NCI-H69 (cell line): ENCODE measurements at places on chromosomes 2 and 18.

- no peak for DNase-seq
These were observed 57.5 kb downstream of the TANK start for GRCh38 chr2:161217597-161218185.

DNA sequence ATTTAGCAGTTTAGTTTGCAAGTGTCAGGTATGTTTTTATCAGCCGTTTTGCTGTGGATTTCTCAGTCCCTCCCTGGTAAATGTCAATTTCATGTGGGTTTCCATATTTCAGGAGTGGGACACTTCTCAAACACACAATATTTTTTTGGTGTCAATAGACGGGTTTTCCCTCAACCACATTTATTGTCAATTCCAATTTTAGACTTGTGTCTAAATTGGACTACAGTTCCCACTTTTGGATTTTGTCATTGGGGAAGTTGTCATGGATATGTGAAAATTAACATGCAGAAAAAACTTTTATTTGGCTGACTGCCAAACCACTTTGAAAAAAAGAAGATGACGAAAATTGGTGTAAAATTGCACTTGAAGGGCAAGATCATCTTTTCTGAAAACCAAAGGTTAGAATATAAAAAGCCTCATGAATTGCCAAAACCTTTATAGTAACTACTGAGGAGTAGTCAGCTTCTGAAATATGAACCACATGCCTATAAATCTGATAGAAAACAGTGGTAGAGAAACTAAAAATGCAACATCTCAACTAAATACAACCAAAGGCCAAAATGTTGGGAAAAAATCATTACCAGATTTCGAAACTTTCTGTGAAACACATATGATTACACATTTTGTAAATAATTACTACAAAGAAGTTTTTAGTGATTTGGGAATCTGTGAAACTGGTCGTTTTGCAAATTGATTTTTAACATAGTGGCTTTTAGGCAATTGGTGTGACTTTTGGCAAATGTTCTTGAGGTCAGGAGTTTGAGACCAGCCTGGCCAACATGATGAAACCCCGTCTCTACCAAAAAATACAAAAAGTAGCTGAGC lies 106.4 kb downstream of the BCL2L11 start:
- DNase-seq = no peak

DNA sequence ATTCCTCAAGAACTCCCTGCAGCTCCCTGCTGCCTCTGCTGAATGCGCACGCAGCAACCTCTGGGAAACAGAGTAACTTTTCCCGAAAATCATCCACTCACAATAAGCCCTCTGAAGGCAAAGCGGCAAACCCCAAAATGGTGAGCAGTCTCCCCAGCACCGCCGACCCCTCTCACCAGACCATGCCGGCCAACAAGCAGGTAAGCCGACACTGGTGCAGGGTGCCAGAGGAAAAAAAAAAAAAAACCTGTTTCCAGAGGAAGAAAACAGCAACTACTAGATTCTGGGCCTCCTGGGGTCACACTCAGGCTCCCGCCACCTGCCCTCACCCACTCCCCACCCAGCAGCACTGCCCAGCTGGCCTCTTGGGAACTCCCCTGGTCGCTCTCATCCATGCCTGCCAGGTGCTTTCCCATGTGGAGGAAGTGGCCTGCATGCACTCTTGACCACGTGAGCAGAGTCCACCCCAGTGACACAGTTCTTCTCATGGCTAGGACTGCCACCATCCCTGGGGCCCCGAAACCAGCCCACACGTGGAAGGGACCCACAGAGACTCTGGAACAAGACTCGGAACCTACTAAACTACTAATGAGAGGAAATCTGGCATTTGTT lies 36.9 kb downstream of the KCTD18 start:
- DNase-seq = no peak

- DNase-seq = no peak
These were observed 12.5 kb downstream of the NPC1 start for GRCh38 chr18:23573626-23574431.

DNA sequence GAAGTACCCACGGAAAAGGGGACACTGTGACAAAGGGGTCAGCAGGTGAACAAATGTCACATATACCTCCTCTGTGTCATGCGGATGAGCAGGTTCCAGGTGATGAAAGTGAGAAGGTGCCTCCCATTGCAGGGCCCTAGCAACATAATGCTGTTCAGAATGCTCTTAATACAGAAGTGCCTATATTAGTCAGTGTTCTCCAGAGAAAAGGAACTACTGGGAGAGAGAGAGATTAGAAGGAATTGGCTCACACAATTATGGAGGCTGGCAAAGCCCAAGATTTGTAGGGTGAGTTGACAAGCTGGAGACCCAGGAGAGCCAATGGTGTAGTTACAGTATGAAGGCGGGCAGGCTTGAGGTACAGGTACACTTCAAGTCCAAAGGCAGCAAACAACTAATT lies 98.1 kb upstream of the CDC42EP3 start:
- no peak for DNase-seq

- no peak for DNase-seq
These were observed 47.3 kb downstream of the WDFY1 start for GRCh38 chr2:223897669-223898330.

DNA sequence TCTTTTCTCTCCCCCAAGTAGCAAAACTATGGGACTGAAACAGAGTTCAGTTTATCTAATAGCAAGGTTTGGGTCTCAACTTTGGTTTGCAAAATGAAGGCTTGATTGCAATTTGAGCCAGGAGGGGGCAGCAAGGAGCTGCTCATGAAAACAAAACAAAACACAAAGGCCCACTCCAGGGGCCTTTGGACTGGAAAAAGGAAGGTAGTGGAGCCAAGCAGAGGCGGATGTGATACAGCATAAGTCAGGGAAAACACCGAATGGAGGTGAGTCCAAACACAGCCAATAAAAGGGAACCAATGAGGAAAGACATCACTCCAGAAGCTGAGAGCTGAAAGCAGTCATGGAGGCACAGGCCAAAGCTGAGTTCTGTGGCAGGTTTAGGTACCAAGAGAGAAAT lies 799.7 kb upstream of the ACVR2A start:
- DNase-seq = peak; percentile 57

DNA sequence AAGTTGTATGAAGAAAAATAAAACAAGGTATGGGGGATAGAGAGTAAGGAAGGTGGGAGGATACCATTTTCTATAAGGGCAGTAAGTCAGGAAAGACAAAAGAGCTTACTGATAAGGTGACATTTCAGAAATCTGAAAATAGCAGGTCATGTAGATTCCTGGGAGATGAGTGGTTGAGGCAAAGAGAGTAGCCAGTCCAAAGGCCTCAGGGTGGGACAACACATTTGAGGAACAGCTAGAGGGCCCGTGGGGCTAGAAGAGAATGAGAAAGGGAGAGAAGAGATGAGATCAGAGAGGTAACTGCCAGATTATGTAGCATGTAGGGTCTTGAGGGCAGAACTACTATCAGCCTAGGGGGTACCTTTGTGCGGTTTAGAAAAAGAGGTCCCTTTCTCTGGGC lies 2.9 kb downstream of the CLHC1 start:
- DNase-seq = no peak

DNA sequence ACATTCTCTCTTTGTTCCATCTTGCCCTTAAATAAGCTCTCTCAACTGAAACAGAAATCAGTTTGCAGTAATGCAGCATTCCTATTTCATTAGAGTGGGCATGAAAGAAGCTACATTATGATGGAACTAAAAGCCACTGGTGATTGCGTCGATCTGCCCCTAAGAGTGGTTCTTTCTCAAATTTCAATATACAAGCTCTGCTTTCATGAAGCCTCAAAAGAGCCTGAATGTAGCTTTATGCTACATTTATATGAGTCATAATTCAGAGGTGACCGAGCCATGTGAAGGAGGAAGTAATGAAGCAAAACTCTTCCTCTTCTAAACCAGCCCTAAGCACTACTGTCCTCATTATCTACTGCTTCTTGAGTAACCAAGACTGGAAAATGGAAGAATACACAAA lies 64.8 kb upstream of the CYTIP start:
- peak; percentile 4 for DNase-seq

DNA sequence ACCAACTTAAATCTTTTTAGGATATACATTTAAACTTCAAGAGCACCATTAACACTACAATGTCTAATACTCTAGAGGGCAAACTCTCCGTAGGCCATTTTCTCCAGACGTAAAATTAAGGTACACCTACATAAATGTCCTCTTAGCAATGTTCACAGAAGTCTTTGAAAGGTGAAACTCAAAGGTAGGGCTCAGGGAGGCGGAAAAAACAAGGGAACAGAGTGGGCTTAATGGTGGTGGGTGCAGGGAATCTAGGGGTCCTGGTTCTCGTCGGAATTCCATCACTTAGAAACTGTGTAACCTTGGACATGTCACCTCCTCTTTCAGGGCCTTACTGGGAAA lies 668 bp downstream of the NFU1 start:
- DNase-seq = peak; percentile 35

- peak; percentile 37 for DNase-seq
These were observed 308.5 kb downstream of the GBX2 start for GRCh38 chr2:235859651-235860050.

DNA sequence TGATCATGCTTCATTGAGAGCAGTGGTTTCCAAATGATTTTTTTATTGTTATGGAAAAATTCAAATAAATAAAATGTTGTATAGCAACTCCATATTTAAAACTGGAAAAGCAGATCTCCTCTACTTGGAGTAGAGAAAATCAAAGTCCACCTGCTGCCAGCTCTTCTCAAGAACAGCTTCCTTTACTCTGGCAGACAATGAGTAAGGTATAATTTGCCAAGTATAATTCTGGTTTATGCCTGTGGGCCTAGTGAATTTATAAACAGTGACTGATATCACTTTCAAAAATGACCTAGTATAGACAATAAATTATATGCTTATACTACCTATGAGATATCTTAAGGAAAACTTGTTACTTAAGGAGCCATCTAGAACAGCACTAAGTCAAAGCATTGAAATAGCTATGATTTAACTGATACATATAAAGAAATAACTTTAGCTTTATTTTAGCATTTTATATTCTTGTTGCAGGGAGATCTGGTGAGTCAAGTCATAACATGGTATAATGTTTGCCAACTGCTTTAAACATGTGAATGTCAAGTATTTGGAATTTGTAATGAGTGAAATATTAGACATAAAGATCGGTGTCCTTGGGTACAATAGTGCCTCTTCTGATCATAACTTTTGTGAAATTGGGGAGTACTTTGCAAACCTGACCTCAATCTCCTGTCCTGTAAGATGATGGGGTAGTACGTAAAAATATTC lies 1389.1 kb upstream of the PIK3C3 start:
- DNase-seq = no peak

- DNase-seq = no peak
These were observed 99.6 kb upstream of the MBOAT2 start for GRCh38 chr2:9102861-9103662.

DNA sequence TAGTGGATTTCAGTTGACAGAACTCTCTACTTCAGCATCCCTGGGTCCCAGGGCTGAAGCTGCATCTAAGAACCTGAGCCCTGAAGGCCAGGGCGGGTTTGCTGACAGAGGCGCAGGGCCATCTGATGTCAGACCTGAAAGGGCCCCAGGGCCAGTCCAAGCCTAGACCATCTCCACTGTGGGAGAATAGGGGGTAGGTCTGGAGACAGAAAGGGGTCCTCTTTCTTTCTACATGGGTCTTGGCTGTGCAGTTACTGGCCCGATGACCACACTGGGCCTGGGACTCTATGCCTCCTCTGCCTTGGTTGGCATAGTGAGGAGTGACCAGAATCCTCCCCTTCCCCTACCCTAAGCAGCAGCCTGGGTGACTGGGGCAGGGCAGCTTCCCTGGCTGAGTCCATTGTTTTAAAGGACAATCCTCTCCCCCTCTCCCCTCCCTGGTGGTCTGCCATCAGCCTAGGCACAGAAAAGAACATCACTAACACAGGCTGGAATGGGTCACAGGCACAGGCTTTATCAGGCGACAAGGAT lies 34.5 kb downstream of the HS1BP3 start:
- no peak for DNase-seq

- no peak for DNase-seq
These were observed 191.0 kb downstream of the GRB14 start for GRCh38 chr2:164430166-164430783.

GRCh38 chr2:112605926-112606325 lies 21.5 kb downstream of the CHCHD5 start:
- DNase-seq = no peak

GRCh38 chr2:226354434-226354833 lies 445.2 kb downstream of the IRS1 start:
- peak; percentile 17 for DNase-seq

- no peak for DNase-seq
These were observed 119.5 kb downstream of the NCK2 start for GRCh38 chr2:105864262-105864661.

DNA sequence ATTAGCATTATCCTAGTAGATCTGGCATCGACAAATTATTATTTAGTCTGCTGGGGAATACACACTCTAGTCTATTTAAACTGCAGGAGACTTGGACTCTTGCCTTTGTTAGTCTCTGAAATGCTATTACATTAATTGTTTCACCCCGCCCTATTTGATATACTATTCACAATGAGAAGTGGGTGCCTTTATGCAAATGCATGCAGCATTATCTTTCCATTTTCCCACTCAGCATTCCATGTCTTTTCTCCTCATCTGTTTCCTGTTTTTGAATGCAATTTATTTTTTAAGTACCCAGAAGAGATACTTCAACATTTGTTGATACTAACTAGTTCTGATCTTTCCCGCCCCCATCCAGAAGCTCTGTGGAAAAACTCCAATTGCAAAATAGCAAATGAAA lies 395.3 kb upstream of the NXPH2 start:
- peak; percentile 80 for DNase-seq

DNA sequence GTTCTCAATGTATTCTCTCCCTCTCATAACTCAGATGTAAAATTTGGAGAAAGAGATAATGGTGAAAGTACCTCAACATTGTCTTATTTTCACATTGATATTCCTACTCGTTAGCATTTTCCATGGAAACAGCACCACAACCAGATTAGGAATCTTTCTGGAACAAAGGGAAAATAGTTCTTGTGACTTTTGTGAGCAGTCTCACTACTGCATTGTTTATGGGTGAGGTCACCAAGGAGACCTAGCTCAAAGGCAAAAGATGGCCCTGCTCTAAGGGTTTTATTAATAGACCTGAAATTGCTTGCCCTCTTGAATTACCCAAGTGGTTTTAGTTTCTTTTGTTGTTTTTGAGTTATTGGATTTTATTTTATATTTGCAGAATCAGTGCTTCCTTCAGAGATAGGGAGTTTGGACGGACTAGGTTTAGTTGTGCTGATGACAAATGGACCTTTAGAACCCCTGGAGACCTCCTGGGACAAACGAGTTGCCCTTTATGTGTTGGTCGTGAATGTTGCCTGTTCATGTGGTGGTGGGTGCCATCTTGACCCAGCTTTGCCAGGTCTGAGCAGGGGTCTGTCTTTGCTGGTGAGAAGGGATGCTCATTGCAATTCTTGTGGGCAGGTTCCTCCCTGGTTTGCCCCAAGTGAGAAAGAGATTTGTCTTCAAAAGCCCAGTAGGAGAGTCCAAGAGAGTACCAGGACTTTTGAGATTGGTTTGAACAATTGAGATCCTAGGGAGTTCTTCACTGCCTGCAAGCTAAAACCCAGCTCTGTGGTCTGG lies 58.1 kb downstream of the INPP4A start:
- no peak for DNase-seq
